ENCODE measurements at places on chromosomes 12 and 14. TPM values are rescaled to one million over a fixed set of nuclear protein-coding genes. Genes with fewer than 3 reads are reported as not detected.

The STAB2 gene
- not detected for polyA plus RNA-seq

The SERPINA1 gene
- polyA plus RNA-seq: 0.34 TPM

The PTPRB gene
- 0.16 TPM for polyA plus RNA-seq

The DRAM1 gene
- 41.0 TPM for polyA plus RNA-seq

The DACT1 gene
- 0.84 TPM for polyA plus RNA-seq

GRCh38 chr12:1313906-1314305, 280.5 kb downstream of the FBXL14 start:
- DNase-seq: no peak

DNA sequence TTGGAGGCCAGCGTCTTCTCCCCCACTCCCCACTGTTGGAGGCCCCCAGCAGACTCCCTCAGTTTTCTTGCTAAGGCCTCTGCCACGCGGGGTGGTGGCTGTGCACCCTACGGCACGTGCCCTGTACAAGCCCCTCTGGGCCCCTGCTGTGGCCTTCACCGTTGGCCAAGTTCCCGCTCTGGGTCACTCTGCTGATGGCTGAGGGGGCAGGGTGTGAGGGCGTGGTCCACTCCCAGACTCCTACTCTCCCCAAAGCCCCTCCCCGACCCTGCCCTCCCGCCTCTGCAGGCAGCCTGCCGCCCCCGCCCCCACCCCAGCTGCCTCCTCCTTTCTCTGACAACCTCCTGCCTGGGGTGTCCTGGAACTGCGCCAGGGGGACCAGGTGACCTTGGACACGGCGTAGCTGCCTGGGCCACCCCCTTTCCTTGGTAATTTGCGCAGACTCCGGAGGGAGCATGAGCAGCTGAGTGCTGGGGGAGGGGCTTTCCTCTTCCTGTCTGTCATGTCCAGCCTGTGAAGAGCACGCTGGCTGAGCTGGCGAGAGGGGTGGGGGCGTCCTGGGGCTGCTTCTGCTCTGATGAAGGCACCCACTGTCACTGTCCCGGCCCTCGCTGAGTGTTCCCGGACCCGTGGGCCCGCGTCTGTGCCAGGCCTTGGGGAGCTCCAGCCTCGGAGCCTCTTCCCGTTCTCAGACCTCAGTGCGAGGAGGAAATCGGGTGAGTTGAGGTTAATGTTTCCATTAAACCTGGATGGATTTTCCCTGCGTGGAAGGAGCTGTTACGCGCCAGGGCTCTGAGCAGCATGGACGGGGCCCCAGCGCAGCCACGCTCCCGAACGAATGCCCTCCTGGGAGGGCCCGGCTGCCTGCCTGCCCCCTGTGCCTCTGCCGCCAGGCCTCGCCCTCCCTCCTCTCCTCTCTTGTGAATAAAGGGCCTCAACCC, 85.0 kb downstream of the KIF26A start:
- DNase-seq: no peak

DNA sequence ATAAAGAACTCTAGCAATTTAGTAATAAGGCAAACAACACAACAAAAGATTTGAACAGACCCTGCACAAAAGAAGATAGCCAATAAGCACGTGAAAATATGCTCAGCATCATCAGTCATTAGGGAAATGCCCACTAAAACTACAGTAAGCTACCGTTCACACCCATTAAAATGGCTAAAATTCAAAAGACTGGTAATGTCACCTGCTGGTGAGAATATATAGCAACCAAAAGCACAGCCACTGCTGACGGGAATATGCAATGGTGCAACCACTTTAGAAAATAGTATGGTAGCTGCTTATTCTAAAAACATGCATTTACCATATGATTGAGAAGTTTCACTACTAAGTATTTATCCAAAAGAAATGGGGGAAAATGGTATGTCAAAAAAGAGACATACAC, 74.9 kb downstream of the DPF3 start:
- DNase-seq: no peak

DNA sequence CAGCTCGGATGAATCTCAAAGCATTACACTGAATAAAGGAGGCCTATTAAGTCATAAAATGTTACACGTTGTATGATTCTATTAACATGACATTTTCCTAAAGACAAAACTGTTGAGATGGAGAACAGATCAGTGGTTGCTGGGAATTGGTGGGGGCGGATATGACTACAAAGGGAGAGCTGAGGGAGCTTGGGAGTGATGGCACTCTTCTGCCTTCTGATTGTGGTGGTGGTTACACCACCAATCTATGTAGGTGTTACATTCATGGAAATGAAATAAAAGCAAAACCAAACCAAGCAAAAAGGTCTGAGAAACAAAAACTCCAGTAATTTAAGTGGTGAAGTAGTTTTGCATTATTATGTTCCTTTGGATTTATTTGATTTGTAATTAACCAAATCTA, 16.4 kb upstream of the EVL start:
- DNase-seq: no peak

- peak; percentile 87 for DNase-seq
Observed at GRCh38 chr12:7142056-7142644, 12.0 kb downstream of the CLSTN3 start.

DNA sequence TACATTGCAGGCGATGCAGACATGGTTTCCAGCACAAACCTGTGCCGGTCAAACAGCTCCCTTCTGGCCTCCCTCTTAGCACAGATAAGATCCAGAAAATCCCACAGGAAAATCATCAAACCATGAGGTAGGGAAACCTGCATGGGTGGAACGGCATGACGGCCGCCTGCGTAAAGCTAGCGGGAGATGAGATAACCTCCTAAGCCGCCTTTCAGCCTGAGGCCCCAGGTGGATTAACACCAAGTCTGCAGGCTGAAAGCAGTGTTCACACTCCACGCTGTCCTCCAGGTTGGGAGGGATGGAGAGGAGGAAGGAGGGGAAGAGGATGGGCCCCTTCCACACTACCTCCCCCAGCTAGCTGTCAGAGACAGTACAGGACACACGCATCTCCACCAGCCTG, 63.8 kb downstream of the TSPAN11 start:
- no peak for DNase-seq

- no peak for DNase-seq
Observed at GRCh38 chr12:54240129-54240528, 39.8 kb downstream of the CBX5 start.

DNA sequence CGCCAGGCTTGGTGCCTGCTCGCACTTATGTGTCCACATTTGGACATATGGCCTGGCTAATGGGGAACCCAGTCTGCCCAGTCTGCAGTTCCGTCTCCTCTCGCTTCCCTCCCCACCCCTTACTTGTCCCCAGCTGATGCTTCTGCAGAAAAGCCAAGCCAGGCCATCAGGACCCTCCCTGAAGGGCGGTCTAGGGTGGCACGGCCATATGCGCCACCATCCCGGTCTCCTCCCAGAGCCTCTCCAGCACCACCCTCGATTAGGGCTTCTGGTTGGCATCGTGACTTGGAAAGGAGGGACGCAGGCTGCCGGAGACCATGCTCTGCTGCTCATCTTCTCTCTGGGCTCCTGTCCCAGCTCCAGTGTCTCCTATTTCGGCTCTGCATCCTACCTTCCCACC, 54.6 kb downstream of the CALM1 start:
- no peak for DNase-seq

GRCh38 chr14:87043667-87044200, 949.2 kb downstream of the GALC start:
- DNase-seq: no peak

DNA sequence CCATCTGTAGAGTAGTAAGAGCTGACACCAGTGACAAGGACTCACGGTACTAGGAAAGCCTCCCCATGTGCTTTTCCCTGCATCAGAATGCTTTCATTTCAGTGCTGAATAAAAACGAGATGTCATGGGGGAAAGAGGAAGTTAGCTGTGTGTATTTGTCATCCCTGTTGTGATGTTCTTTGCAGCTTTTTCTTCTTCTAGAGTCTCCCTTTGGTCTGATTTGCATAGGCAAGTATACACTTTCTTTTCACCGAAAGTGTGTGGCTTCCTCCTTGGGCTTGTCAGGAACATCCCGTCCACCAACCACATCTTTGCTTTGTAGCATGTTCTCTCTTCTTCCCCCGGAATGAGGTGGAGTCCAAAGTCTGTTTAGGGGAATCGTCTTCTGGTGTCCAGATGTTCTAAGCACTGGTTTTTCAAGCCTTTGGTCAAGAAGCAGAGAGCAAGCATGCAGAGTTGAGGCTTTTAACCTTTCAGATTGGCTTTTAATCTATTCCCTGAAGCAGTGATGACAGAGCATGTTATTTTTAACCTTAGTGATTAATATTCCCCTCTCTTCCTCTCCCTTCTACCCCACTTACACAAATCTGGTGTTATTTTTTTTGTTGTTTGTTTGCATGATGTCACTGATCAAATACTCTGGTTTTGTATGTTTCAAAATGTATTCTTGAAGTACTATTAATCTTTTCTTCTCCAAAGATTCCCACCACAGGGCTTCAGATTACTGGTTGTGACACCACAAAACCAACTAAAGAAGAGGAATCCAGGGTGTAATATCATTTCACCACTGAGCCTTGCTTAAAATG, 163.4 kb downstream of the SAMD4A start:
- DNase-seq: peak; percentile 4

DNA sequence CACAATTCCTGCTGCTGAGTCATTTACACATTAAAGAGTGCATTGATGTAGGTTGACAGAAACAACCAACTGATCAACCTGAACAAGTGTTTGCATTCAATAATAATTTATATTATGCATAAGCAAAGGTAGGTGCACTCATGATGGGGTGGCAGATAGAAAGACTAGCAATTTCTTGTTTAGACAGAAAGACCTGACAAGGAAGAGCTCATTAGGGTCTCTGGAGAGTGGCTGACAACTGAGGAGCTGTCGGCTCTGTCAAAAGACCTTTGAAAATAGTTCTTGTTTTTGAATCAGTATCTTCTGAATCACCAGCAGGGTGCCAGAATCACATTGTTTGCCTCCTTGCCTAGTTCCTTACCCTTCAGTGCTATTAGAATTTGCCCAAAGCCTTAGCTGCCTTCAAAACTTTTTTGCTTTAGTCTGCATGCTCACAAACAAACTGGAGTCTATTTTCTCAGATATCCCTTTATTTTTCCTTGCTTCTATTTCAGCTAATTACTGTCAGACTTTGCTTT, 234.7 kb downstream of the BTG1 start:
- no peak for DNase-seq

DNA sequence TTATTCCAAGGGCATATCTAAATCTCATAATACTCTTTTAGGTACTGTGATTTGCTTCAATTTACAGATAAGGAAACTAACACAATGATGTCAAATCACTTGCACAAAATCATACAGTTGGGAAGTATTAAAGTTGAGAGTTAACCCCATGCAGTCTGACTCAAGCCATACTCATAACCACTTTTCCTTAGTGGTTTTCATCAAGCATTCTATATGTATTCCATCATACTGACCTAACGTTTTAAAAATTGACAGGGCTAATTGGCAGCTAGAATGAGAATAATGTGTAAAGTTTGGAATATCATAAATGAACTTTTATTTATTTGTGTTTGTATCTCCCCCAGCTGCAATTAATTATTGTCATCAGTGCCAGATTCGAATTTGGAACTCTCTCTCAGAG, 20.9 kb downstream of the PUS7L start:
- DNase-seq: no peak

DNA sequence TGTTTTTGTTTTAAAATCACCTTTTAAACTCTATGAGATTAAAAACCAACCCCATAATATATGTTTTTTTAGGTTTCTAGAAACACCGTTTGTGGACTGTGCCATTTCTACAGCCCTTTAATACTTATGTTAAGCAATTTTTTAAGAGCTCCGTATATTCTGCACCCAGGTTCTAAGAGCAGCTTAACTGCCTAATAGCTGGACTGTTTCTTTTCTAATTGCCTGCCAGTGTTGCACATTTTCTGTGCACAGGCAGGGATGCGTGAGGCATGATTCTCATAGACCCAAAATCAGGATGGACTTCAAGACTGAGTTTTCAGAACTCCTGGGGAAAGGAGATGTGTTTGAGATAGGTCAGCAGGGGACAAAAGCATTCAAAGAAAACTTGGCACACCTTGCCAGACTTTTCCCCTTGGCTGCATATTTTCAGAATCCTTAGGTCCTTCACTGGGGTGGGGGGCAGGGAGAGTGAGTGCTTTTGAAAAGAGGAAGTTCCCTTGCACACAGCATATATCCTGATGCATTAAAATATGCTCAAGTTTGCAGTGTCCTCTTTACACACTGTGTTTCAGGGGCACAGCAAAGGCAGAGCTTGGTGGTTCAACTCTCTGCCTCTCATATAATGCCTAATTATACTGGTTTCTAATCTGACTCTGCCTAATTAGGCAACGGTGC, 27.9 kb downstream of the TMEM30B start:
- no peak for DNase-seq

DNA sequence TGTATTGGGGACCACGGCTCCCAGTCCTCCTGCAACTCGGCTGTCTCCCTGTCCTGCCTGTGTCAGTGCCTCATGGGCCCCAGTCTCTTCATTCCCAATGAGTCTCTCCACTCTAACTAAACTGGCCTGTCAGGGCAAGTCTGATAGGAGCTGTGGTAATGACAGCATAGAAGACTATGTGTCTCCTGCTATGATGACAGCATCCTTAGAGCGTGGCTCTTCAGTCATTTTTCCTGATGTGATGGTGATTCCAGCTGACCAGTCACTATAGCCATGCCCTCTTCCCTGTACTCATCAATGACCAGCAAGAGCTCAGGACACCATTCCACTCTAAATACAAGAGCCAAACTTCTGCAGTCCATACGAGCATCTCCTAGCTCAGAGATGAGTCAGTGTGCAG, 339.8 kb downstream of the PCNX1 start:
- DNase-seq: no peak

DNA sequence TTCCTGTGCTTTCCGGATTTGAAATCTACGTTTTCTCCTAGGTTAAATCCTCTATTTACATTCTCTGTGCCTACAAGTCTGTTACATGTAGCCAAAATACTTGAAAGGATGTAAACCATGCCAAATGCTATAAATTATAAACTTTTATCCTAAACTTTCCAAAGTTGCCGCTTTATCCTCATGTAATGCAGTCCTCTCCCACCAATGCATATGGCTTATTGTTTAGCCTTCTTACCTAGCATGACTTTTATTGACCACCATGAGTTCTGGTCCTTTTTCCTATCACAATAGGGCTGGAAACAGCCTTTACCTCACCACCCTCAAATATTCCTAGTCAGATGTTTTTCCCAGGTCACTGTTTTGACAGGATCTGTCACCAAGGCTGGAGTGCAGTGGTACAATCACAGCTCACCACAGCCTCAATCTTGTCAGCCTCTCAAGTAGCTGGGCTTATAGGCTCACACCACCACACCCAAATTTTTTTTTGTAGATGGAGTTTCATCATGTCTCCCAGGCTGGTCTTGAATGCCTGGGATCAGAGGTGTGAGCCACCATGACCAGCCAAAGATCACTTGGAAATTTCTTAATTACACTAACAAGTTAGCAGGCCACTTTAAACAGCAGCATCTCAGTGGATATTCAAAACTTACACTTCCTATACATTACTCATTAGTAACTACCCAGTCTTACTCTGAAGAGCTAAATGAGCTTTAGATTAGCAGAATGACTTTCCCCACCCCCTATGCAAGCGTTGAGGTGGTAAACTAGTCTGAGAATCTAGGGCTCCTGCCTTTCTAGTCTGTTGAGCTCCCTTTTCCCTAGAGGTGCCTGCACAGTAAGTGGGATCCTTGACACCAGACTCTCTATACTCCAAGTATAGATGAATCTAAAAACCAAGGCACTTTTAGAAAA, 4.1 kb downstream of the TUBA1B start:
- no peak for DNase-seq

- DNase-seq: no peak
Observed at GRCh38 chr14:98931126-98931525, 340.9 kb downstream of the BCL11B start.

- no peak for DNase-seq
Observed at GRCh38 chr14:53027562-53027961, 76.7 kb upstream of the FERMT2 start.

Measured in A549 (cell line).